ENCODE measurements at places on chromosomes 2 and 18.

DNA sequence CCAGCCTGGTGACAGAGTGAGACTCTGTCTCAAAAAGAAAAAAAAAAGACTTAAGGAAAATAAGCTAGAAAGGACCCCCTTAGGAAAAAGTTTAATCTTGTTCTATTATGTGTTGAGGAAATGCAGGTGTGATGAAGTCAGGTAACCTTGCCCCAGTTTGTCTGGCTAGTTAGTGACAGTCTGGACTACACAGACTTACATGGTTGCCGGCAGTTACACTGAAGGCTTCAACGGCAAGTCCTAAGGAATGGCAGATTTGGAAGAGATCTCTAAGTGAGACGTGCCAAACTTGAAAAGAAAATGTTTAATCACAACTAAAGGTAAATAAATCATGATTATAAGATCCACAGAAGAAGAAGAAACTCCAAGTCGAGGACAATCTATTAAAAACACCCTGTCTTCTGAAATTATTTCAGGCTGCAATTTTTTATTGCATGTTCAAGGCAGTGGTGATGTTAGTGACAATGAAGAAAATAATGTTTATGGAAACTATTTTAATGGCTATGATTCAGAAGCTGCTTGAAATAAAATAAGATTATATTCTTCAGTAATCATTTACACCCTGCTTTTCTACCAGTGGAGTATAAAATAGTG lies 84.2 kb downstream of the TTC27 start:
- no peak for DNase-seq

DNA sequence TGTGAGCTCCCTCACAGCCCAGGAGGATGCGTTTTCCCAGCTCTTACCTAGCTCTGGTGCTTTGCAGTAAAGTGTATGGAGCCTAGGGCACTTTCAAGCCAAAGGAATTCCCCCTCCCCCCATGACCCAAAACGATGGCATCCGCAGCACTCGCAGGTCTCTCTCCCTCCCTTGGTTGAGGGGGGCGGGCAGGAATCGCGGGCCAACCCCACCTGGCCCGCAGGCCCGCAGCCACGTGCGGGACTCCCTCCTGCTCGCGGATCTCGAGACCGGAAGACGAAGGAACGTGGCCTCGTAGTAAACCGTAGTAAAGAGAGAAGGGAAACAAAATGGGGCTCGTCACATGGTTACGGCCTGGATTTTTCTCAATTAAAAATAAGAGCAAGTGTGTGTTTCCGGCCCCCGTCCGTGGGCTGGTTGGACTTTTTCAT lies 8.5 kb downstream of the IRS1 start:
- DNase-seq = peak; percentile 49

- DNase-seq = no peak
Measured at GRCh38 chr2:171309455-171310286, 124.1 kb downstream of the METTL8 start.

GRCh38 chr2:95301876-95302641 lies 4.9 kb downstream of the KCNIP3 start:
- DNase-seq = peak; percentile 30

DNA sequence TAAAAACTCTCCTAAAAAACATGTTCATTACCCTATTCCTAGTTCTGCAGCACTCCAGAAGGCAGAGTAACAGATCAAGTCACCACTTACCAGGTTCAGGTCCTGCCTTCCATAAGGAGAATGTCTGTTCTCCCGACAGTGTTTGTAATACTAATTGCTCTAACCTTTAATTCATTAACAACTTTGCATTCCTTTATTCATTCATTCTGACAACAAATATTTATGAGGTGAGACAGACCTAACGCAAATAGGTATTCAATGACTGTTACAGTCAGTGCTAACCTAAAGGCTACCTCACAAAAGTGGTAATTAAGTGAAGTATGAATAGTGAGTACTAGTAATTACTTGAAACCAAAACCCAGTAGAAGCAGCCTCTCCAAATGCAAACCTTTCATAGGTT lies 224.0 kb downstream of the AFF3 start:
- no peak for DNase-seq

DNA sequence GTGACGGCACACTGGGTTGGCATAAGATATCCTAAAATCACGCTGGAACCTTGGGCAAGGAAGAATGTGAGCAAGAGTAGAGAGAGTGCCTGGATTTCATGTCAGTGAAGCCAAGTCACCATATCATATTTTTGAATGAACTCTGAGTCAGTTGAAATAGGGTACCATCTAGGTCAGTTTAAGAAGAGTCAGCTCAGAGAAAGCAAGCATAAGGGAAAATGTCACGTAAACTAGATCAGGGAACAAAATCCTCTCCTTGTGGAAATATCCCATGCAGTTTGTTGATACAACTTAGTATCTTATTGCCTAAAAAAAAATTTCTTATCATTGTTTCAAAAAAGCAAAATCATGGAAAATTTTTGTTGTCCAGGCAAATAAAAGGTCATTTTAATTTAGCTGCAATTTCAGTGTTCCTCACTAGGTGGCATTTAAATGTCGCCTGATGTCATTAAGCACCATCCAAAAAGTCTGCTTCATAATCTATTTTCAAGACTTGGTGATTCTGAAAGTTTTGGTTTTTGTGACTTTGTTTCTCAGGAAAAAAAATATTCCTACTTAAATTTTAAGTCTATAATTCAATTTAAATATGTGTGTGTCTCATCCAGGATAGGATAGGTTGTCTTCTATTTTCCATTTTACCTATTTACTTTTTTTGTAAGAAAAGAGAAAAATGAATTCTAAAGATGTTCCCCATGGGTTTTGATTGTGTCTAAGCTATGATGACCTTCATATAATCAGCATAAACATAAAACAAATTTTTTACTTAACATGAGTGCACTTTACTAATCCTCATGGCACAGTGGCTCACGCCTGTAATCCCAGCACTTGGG lies 19.6 kb downstream of the RSAD2 start:
- peak; percentile 48 for DNase-seq

DNA sequence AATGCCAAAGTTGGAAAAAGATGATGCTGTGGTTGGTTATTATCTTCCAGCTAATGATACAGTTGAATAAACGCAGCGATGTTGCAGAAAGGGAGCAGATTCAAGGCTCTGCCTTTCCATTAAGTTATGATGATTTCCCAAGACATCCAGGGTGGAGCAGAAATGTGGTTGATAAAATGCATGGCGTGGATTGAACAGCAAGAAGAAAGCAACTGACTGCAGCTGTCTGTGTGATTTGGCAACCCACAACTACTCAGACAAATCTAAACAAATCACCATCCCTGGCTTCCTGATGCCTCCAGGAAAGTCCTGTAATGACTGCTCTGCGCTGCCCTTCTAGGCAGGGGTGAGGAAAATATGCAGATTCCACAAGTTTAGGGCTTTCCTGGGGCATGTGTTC lies 166.3 kb downstream of the NRP2 start:
- no peak for DNase-seq

GRCh38 chr2:124026503-124026902 lies 1.4 kb downstream of the CNTNAP5 start:
- DNase-seq = no peak

- DNase-seq = no peak
Measured at GRCh38 chr2:44107086-44107740, 61.5 kb upstream of the PPM1B start.

DNA sequence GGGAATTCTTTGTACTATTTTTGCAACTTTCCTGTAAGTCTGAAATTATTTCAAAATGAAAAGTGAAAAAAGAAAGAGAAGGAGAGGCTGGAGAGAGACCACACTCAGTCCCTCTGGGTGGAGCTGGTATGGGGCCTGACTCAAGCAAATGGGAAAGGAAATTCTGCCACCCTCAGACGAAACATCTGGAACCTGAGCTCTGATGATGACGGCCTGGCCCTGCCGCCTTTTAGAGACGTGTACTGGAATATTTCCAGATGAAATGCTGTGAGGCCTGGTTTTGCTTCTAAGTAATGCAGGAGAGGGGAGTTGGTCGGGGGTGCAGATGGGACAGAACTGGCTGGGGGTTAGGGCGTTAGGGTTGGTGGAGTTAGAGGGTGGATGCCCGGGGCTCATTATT lies 57.4 kb upstream of the GLI2 start:
- DNase-seq = no peak

DNA sequence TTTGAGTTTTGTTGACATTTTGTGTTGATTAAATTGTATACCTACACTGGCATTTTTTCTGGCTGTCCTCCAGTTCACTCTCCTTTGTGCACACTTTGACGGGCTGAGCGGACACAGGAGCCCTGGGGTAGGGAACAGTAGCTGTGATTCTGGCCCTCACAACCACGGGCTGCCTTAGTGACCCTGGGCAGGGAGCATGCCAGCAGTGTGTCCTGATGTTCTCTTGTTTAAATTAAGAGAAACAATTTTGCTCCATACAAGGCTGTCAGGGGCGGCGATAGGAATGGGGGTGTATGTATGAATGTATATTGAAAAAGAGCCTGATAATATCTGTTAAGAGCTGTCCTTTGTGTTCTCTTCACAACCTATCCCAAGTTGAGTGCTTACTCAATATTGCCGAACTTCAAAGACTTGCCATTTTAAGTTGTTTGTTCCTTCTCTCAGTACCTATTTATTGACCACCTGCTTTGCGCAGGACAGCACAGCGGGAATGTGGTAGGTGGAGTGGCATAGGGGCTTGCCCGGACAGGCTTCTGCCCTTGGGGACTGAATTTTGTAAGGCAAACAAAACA lies 103.7 kb upstream of the EML6 start:
- no peak for DNase-seq

GRCh38 chr2:216279031-216279430 lies 93.3 kb downstream of the MARCHF4 start:
- no peak for DNase-seq

- no peak for DNase-seq
Measured at GRCh38 chr2:5735521-5735861, 43.3 kb downstream of the SOX11 start.

DNA sequence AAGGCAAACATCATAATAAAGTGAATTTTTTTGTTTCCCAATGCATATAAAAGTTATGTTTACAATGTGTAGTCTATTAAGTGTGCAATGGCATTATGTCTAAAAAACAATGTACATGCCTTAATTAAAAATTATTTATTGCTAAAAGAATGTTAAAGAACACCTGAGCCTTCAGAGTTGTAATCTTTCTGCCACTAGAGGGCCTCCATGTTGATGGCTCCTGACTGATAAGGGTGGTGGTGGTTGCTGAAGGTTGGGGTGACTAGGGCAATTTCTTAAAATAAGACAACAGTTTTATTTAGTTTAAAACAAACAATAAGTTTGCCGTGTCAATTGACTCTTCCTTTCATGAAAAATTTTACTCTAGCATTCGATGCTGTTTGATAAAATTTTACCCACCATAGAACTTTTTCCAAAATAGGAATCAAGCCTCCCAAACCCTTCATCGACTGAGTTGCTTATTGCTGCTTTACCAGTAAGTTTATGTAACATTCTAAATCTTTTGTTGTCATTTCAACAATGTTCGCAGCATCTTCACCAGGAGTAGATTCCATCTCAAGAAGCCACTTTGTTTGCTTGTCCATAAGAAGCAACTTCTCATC lies 32.3 kb downstream of the MAP3K2 start:
- DNase-seq = peak; percentile 26

DNA sequence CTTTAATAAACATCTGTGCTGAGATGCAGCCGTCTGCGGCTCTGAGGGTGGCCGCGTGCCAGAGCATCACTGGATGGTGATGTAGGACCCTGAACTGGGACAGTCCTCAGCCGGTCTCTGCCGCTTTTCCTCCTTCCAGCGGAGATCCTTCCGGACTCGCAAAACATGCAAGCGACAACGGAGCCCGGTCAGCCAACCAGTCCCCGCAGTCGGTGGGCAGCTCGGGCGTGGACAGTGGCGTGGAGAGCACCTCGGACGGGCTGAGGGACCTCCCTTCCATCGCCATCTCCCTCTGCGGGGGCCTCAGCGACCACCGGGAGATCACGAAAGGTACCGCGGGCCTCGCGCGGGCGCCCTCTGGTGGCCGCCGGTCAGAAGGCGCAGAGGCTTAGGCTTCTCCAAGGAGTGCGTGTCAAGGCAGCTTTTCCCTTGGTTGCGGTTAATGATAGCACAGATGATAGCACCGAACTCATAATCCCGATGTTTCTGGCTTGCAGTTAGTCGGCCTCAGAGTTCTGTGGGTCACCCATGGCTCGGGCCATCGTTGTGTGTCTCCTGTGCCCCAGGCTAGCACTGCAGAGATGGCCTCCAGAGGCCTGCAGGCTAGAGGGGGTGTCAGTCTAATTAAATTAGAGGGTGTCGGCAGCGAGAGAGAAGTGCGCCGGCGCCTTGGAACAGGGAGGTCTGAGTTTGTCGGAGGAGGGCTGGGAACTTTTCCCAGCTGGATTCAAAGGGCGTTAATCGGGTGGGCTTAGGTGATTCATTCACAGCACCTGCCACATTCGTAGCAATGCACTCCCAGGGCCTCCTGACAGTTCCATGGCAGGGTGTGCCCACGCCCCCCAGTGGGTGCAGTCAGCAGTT lies 38.5 kb downstream of the LPIN1 start:
- DNase-seq = peak; percentile 28

DNA sequence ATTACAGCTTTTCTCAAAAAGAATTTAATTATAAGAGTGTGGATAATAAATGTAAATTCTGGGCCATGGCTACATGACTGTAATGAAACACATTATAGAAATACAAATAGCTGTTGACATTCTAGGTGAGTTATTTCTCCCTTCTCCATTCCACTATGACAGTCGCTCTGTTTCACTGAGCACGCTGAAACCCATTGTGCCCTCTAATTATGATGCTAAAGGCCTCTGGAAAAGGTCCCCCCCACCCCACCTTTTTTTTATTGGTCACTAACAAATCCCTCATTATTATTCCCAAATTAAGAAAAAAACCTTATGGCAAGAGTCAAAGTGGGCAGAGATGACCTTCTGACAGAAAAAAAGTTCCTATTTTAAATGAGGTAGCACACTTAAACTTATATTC lies 285.0 kb upstream of the SIX3 start:
- no peak for DNase-seq

- DNase-seq = no peak
Measured at GRCh38 chr2:190959911-190960788, 53.8 kb downstream of the STAT1 start.

- no peak for DNase-seq
Measured at GRCh38 chr2:236663287-236664101, 93.9 kb downstream of the ACKR3 start.

GRCh38 chr2:10777111-10777841 lies 35.3 kb downstream of the PDIA6 start:
- no peak for DNase-seq

GRCh38 chr2:160061944-160062291 lies 497 bp downstream of the PLA2R1 start:
- no peak for DNase-seq

GRCh38 chr18:56161566-56162260 lies 476.7 kb downstream of the TXNL1 start:
- DNase-seq = no peak
